T-helper 1 cell (primary cell): ENCODE measurements at places on chromosomes 6 and 20.

GRCh38 chr6:50791900-50792508, 26.7 kb upstream of the TFAP2B start:
- peak; percentile 3 for DNase-seq

DNA sequence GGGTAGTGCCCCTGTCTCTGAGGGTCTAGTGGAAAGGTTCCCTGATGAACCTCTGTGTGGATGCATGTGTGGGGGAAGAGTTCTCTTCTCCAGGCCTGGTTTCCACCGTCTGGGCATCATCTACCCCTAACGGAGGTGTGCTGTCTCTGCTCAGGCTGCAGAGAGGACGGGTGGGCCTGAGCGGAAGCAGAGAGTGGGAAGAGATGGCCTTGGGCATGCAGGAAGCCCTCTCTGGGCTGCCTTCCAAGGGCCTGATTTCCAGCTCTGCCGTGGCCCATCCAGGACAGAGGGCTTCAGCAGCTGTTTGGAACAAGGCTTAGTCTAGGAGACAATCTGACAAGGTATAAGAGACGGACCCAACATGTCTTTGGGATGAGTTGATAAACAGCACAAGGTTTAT, 220.1 kb upstream of the DTNBP1 start:
- no peak for DNase-seq

GRCh38 chr6:112231594-112232060, 22.7 kb downstream of the LAMA4 start:
- DNase-seq, result no peak

- no peak for DNase-seq
Observed at GRCh38 chr20:4009309-4009708, 6.0 kb downstream of the RNF24 start.

DNA sequence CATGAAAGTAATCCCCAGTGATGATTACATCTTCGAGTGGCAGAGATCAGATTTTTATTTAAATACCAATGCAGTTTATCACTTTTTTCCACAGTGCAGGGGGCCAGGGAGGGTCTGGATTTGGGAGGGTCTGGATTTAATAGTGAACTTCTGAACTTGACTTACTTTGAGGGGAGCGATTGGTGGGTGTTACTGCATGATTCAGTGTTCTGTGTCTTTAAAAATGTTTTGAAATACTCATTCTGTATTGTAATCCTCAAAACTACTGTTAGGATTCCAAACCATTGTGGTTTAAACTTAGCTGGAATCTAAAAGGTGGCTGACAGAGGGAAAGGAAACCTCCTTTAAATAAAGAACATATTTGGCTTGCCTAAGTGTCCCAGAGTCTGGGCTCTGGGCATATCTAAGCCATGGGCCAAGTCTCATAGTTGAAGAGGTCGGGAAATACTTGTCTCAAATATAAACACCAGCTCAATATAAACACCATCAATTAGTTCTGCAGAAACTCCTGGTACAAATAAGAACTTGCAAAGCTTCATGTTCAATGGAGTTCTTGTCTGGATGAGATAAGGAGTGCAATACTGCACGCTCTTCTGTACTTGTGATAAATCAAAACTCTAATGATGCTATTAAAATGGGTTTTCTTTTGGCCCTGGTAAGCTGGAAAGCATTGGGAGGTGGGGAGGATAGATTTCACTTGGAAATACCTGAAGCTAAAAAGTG, 14.4 kb downstream of the JARID2 start:
- DNase-seq, result no peak

GRCh38 chr6:87029711-87030314, 65.1 kb downstream of the CGA start:
- no peak for DNase-seq

- no peak for DNase-seq
Observed at GRCh38 chr6:87817183-87817582, 115.2 kb upstream of the AKIRIN2 start.

DNA sequence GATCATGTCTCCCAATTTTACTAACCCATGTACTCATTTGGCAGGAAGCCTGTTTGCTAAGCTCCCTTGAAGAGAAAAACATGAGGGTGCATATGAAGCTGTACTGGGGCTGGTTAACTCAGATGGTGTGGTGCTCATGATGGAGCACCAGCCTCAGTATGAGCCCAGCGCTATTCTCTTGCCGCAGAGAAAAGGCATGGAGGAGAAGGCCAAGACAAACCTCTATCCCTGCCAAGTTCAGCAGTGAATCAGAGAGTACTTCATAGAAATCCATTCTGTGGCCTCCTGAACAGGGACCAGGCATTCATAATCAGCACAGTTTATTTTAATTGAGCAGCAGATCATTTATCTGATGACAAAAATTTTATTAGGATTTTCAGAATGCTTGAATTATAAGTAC, 398.1 kb downstream of the LMBRD1 start:
- no peak for DNase-seq

DNA sequence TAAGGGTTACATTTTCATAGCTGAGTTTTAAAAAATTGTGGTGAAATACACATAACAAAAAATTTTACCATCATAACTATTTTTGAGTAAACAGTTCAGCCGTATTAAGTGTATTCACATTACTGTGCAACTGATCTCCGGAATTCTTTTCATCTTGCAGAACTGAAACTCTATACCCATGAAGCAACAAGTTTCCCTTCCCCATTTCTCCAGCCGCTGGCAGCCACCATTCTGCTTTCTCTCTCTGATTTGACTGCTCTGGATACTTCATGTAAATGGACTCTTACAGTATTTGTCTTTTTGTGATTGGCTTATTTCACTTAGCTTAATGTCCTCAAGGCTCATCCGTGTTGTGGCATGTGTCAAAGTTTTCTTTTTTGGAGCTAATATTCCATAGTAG, 341.6 kb downstream of the QKI start:
- no peak for DNase-seq

- DNase-seq, result no peak
Observed at GRCh38 chr6:118606268-118606667, 45.1 kb downstream of the CEP85L start.

DNA sequence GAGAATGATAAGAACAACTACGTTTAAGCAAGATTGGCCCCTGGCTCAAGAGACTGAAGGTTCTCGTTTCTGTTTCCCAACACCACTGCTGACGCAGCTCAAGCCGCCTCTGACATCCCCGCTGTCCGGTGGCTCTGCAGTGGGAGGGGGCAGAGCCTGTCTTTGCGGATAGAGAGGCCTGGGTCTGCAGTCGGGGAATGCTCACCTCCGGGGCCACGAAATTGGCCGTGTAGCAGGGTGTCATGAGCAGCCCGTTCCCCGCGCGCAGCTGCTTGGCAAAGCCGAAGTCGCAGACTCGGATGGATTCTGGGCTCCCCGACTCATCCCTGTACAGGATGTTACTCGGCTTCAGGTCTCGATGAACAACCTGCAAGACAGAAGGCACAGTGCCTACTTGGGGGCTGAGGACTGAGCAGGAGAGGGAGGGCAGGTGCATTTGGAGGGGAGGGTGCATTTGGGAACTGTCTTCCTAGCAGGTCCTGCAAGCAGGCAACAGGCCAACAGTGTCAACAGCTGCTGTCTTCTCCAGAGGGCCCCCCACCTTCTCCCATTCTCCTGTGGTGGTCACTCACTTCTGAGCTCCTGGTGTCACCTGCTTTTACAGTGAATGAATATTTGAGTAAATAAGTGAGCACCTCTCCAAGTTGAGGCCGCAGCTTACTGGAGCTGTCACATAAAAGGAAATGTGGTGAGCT, 40.5 kb upstream of the MPC1 start:
- DNase-seq, result no peak
